ENCODE measurements at places on chromosomes 3 and 15.

GRCh38 chr3:136543385-136543784 is 208.8 kb downstream of the STAG1 start:
- DNase-seq, result no peak

DNA sequence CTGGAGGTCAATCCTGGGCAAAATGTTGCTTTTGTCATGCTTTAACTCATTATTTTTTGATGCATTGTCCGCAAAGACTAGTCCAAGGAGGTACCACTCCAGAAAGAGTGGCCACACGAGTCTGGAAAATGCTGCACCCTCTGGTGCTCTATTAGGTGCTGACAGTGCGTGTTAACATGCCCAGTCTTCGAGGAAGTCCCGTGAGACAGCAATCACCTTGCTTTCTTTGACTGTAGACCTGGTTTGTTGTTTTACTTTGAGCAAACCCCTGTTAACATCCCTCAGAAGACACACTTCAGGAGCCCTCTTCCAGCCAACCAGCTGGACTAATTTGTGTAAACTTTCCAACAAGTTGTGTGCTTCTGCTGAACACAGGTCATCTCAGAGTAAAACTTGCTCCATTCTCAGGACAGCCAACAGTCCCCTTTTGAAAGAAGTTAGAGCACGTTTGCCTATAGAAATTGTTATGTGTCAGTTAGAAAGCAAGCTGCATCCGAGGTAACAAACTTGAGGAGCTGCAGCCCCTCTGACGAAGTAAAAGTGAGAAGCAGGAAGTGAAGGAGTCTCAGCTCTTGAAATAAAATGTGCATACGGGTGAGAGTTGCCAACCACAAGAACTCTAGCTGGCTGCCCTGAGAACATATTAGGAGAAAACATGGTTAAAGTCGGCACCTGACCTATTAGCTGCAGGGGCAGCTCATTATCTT is 205.0 kb downstream of the LPP start:
- DNase-seq, result no peak

DNA sequence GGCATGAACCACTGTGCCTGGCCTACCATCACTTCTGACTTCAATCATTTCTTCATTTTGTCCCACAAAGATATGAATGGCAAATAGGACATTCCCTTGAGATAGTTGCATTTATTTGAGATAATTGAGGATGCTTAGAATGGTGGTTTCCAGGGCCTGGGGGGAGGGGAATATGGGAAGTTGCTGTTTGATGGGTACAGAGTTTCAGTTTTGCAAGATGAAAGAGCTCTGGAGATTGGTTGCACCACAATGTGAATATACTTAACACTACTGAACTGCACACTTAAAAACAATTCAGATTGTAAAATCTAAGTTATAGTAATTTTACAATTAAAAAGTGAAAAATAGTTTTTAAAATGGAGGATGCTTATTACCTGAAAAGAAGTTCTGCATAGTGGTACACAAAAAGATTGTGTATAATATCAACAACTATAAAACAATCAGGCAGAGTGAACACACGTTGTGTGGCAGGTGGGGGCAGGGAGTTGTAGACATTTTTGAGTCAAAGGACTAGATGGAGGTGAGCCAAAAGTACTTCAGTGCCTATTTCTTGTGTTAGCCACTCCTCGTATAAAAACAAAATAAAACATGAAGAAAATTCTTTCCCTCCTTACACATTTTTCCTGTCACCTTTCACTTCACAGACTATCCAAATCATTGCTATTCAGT is 18.5 kb upstream of the RIOX2 start:
- no peak for DNase-seq

- no peak for DNase-seq
Measured at GRCh38 chr3:177144922-177145321, 52.4 kb downstream of the TBL1XR1 start.

DNA sequence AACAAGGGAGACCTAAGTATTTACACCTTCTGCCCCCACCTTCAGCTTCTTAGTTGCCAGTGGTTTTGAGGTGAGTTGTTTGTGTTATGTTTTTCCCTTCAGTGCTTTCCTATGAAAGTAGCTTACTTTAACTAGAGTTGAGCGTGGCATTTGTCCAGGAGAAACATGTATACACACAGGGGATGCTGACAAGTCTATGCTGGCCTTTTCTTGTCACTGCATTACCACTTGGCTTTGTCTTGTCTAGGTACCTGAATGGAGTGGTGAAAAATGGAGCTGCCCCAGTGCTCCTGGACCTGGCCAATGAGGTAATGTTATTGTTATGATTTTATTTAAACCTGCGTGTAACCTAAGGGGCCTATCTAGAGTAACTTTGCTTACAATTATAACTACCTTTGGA is 74.4 kb downstream of the CDIN1 start:
- no peak for DNase-seq

DNA sequence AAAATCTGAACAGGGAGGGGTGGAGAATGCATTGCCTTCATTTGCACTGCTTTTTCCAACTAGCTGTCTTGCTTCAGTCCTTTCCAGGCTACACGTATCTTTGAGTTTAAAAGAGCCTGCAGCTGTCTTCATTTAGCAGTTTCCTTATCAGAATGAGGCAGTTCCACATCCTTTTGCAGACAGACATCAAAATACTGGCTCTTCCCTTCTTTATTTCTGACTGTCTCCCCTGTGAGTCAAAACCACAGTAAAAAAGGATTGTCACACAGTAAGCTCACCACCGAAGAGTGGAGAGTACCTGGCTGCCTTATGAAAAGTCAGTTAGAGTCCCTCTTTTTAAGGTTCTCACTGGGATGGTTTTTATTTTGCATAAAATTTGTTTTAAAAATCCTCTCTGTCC is 205.5 kb upstream of the CD96 start:
- peak; percentile 22 for DNase-seq

GRCh38 chr15:24877174-24877573 is 77.6 kb upstream of the SNRPN start:
- no peak for DNase-seq

DNA sequence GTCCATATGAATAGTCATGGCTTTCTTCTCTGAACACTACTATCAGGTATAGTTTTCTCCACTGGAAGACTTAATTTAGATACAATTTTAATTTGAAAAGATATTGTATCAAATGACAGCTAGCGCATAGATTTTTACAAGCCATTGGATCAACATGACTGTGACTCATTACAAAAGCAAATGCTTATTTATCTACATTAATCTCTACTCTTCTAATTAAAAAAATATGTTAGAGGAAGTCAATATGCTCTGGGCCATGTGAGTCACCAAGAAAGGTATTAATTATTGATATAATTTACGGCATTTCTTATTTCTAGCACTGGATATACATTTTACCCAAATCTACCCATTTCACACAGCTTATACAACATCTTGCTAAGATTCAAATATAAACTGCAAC is 800.3 kb upstream of the GBE1 start:
- peak; percentile 34 for DNase-seq

DNA sequence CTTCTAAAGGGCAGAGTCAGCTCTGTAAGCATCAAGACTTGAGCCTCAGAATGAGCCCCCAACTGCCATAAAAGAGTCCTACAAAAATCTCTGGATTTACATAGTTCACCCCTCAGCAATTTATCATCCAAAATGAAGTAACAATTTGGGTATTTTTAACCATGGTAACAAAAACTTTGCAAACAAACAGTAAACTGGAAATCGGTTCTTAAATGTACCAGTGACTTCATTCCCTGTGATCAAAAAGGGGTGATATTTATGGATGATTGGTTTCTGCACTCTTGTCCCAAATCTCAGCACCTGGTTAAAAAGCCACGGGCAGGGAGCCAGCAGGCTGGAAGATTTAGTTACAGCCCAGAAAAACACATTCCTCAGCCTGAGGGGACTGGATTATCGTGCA is 73.6 kb downstream of the TFG start:
- DNase-seq, result peak; percentile 63

DNA sequence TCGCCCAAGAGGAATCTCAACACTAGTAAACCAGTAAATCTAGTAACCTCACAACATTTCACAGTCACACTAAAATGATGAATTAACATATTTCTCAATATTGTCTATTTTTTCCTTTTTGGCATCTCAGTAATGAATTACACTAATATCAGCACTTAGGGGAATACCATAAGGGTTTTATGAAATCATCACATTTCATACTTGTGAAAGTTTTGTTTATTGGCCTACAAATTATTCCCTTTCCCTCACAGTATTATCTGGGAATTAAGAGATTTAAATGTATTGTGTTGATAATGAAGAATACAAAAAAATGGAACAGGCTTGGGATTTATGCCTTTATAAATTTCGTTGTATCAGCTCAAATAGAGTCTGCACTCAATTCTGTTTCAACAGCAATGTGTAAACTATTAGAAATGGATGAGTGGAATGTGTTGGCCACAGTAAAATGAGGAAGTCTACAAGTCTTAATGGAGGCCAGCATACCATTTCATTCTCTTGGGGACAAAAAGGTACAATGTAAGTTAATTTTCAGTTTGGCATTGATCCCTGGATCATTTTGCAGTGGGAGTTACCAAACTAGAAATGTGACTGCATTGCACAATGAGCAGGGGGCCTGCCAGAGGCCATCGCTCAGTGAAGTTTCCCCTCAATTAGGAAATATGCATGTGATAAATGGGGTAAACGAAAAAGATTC is 195.4 kb downstream of the FMN1 start:
- peak; percentile 30 for DNase-seq
